Stimulated activated CD4-positive, alpha-beta T cell treated with anti-CD3 and anti-CD28 coated beads, TNF-alpha, amount 100 ng/mL, for 24 hours (primary cell): ENCODE measurements at places on chromosomes 3 and 15.

DNA sequence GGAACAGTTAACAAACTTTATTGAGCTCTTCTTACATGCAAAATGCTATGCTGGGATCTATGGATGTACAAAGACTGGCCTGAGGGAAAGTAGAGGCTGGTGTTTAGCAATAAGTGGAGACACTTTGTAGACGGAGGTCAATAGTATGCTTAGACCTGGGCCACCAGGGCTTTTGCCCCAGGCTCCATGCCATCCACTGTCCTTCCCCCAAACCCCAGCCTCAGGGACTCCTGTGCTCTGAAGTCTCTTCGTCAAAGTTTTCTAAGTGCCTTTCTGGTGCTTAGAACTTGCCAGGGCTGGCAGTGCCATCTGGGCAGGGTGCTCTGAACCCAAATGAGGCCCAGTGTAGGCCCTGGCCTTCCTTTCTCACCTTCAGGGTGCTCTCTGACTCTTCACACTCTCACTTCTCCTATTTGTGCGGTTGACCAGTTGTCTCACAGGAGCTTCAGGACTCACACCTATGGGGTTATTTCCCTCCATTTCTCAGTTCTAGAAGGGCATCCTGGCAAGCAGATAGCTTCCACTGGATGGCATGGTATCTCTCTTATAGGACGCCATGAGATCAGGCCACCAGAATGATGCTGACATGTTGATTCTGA lies 21.8 kb upstream of the KCNAB1 start:
- DNase-seq, result no peak

GRCh38 chr3:31999907-32000439 lies 18.4 kb downstream of the ZNF860 start:
- DNase-seq, result no peak

GRCh38 chr3:5264093-5264600 lies 76.6 kb downstream of the EDEM1 start:
- DNase-seq, result no peak

- no peak for DNase-seq
Observed at GRCh38 chr3:61233746-61234145, 17.5 kb downstream of the FHIT start.

- DNase-seq, result no peak
Observed at GRCh38 chr15:92366381-92366780, 27.3 kb upstream of the ST8SIA2 start.

- no peak for DNase-seq
Observed at GRCh38 chr3:107796791-107797190, 274.0 kb downstream of the BBX start.

DNA sequence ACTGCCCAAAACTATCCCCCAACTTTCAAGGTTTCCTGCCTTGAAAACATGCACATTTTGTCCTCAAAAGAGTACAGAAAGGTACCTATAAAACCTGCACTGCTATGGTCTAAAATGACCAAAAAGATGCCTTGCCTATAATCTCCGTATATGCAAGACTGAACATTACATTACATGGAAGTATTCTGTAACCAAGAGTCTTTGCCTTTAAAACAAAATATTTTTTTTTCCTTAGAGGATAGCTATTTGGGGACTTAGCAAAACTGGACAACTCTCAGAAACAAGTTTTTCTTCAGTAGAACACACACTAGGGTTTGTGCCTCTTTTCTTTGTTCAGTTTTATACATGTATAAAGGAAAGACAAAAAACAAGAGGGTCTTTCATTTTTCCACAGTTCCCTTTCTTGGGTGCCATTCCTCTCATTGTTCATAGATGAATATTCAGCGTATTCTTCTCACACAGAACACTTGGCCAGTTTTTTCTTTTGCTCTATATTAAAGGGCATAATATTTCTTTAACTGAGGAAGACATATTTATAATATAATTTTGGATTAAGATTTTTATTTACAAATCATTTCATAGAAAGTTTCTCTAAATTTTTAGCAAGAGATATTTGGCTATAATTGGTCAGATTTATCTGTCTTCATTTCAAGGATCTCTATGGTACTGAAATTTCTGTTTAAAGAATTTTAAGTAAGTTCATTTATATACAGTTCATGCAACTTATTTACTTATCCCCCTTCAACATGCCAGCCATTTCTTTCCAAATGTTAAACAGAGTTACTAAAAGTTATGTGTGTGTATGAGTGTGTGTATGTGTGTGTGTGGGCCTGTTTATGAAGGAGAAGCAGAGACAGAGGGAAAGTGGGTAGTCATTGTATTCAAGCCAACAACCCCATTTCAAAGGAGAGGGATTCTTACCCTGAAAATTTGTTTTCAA lies 142.6 kb downstream of the ZBTB20 start:
- DNase-seq, result no peak

DNA sequence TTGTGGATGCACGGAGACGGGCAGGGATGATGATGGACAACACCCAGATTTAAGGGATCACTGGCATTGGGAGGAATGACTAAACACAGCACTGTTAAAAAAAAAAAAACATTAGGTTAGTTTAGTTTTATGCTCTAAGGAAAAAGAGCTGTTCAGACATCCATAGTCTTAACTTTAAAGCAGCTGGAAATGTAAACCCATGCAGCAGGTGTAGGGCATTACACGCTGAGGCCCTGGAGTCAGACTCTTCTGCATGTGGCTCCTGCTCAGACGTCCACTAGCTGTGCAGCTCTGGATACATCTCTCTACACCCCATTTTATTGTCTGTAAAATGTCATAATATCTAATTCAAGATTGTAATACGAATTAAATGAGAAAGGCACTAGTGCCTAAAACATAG lies 191.8 kb upstream of the RASGRP1 start:
- no peak for DNase-seq

- no peak for DNase-seq
Observed at GRCh38 chr3:2937055-2937454, 173.1 kb downstream of the IL5RA start.

DNA sequence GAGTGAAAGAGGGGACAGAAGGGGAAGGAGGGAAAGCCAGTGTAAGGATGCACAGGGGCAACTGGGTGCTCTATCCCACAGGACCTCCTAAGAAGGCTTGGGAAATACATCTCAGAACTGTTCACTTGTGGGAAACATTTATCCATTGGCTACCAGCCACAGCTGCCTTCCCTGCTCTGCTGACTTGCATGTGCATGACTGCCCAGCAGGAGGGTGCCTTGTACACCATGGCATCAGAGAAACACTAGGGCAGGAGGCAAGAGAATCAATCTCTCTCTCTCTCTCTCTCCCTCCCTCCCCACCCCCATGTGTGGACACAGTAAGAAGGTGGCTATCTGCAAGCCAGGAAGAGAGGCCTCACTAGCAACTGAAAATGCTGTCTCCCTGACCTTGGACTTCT lies 62.9 kb upstream of the ZBTB38 start:
- DNase-seq, result no peak

GRCh38 chr15:40102897-40103858 lies 5.5 kb downstream of the BMF start:
- no peak for DNase-seq

DNA sequence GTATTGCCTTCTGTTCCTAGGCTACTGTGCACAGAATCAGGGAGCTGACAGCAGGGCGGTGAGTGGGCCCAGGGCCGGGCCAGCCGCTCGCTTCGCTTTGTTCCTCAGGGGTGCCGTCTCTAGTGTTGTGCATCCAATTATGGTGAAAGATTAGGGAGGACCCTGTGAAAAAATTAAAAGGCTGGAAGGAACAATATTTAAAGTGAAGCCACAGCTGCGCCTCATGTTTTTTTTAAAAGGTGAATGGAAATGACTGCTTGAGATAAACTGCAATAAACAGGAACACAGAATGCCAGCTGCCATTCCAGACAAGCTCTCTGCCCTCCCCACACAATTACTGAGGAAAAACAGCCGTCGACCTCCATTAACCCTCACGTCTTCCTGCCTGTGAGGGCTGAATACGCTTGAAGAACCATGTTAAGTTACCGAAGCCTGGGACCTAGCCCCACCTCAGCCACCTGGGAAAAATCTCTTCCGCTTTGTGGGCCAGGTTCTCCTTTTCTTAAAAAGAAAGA lies 132.0 kb upstream of the IL12A start:
- DNase-seq, result no peak

DNA sequence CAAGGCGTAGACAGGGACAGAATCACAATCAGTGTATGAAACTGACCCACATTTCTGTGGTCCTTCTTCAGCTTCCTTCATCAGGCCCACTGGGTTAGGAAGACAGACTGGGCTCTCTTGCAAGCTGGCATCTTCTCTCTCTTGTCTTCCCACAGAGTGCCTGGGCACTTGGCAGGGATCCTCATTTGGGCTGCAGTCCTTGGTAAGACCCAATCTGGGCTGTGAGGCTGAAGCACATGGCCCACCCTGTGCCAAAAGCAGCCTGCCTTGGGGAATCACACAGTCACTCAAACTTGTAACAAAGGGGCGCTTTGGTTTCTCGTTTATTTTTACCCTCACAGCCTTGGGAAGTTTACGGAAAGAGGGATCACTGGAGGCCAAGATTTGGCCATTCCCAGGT lies 8.2 kb upstream of the EPHB3 start:
- no peak for DNase-seq

DNA sequence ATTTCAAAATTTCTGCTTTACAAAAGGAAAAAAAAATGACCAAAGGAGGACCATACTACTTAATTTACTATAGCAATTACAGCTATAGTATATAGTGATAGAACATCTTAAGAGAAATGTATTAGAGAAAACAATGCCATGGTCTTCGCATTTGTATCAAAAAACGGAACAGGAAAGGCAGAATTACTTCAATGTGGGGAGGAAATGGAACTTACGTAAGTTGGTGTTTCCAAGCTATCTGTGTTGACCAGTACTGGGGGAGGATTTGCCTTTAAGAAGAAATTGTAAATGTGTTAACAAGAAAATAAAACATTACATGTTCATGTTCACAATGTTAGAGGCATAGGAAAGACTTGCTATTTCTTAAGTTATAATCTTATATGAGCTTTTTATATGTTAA lies 119.9 kb upstream of the MELTF start:
- no peak for DNase-seq

- DNase-seq, result no peak
Observed at GRCh38 chr3:62503516-62503915, 130.2 kb upstream of the FEZF2 start.

DNA sequence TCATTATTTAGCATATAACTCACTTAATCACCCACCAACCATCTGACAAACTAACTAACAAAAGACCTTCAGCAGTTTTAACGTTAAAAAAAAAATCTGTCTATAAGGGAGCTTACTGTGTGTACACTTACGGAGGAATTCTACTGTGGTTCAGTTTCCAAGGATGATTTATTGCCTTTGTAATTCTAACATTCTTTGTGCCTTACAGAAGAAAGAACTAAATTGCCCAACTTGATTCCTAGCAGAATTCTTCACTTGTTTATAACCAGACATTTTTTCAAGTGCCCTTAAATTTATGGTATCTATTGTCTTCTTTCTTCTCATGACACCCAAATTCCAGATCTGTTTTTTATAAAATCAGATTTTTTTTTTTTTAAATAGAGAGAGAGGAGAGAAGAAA lies 119.7 kb upstream of the IGSF10 start:
- DNase-seq, result no peak

GRCh38 chr3:105865867-105866350 lies 2.9 kb downstream of the CBLB start:
- no peak for DNase-seq

- no peak for DNase-seq
Observed at GRCh38 chr3:132554437-132554836, 42.6 kb upstream of the ACKR4 start.

GRCh38 chr3:126349071-126349470 lies 8.1 kb downstream of the KLF15 start:
- no peak for DNase-seq

DNA sequence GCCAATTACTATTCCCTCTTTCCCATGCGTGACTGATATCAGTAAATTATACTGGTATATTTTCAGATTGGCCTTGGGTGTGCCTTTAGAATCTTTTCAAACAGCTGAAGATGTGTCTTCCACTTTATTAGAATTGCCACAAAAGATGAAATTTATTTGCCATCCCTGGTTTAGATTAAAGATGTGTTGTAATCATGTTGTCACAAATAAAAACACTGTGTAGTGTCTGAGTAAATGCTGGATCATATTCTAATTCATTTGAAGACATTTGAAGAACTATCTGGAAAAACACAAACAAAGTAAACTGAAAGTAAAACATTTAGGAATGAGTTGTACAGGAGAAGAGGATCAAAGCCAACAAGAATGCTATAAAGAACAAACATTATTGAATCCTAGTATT lies 339.7 kb upstream of the COL8A1 start:
- no peak for DNase-seq

DNA sequence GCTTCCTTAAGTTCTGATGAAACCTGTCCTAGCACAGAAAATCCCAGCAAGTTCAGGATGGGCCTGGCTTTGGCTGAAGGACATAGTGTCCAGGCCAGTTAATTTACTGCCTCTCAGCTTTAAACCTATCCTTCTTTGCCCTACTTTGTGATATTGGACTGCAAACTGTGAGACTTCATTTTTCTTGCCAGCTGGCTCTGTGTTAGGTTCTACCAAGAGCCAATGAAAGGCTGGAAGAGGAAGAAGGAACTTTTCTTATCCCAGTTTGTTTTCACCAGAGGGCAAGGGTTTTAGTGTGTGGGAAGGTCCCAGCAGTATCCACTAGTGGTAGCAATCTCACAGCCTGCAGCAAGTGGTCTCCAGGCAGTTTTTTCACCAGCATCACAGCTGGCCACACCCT lies 18.2 kb downstream of the DCUN1D1 start:
- DNase-seq, result no peak

- DNase-seq, result no peak
Observed at GRCh38 chr3:18127859-18128681, 297.1 kb downstream of the SATB1 start.

GRCh38 chr3:80696280-80696679 lies 928.5 kb upstream of the ROBO1 start:
- no peak for DNase-seq

- DNase-seq, result no peak
Observed at GRCh38 chr15:39181056-39181747, 399.7 kb upstream of the THBS1 start.

DNA sequence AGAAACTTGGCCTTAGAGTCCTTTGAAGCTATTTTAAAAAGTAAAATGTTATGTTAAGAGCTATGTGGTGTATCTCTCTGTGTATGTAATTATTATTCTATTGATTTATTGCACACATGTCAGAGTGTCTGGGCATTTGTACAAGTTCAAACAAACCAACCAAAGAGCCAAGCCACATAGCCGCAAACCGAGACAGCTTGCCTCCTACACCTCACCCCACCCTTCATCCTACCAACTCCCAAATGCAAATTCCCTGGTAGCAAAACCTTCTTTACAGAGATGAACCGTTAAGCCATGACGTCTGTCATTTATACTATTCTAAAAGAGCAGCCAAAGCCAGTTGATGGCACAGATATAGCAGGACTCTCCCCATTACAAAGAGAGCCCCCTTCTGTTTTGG lies 332.3 kb downstream of the ERC2 start:
- no peak for DNase-seq

DNA sequence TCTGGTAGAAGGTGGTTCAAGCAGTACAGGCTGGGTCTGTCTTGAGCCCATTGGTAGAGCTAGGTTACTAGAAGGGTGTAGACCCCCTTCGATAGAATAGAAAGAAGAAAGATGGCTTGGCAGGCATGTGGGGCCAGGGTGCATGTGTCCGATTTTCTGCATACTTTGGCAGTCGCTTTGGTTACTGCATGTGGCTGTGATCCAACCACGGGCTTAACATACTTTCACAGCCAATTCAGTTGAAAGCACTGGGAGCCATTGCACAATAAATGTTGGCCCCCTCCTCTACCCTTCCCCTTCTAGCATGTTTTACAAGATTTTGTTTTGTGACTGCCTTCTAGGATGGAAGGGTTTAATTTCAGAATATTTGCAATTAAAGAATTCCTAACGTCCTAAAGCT lies 7.2 kb downstream of the ARID3B start:
- DNase-seq, result no peak

- DNase-seq, result no peak
Observed at GRCh38 chr3:101379658-101380376, 59.4 kb upstream of the IMPG2 start.

- DNase-seq, result no peak
Observed at GRCh38 chr15:49387471-49387870, 35.6 kb upstream of the FGF7 start.
